Esophagus squamous epithelium (tissue), 5 donors: ENCODE measurements at places on chromosomes 4 and X.
A peak's percentile ranks its signal among the peaks of the same experiment; 100 is the strongest.

DNA sequence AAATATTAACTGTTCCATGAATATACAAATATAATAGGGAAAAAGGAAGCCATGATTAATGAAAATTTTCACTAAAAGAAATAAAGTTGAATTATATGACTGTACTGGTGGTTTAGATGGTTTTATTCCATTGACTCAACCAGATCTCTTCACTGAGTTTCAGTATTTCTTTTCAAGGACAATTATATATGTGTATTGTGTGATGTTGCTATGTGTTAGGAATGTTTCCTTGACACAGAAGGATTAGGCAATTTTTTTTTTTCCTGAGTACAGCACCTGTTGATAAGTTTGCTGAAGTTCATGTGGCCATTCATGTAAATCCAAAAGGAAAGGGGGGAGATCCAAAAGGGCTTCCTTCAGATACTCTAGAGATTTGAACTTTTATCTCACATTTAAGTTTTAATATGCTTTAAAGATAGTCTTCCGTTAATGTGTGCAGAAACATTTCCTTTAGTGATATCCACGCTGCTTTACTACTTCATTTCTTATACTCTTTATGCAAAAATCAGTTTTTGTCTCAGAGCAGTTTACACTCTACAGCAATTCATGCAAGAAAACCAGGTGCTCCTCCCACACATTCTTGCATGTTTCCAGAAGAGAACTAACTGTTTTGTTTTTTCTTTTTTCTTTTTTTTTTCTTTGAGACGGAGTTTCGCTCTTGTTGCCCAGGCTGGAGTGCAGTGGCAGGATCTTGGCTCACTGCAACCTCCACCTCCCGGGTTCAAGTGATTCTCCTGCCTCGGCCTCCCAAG, 249.1 kb downstream of the RPA4 start:
- no peaks in the 10 kb centered on the region for H3K27me3 ChIP-seq
- no peak for DNase-seq
- no peak overlapping the region for H3K27ac ChIP-seq
- H3K4me3 ChIP-seq, result no peak overlapping the region
- H3K4me1 ChIP-seq, result no peaks in the 10 kb centered on the region
- no peaks in the 10 kb centered on the region for H3K36me3 ChIP-seq

DNA sequence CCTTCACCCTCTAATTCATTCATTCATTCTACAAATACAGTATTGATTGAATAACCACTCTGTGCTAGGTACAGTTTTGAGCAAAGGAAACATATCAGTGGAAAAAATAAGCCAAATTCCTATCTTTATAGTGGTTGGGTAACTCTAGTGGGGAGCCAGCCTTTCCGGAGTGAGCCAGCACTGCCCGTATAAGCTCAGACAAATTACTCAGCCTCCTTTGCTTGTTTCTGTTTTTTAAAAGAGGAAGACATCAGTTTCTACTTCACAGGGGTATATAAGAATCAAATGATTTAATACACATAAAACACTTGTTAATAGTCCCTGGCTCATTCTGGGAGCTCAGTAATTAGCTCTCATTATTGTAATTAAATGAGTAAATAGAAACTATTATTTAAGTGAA, 238.2 kb upstream of the MAD2L1 start:
- no peaks in the 10 kb centered on the region for H3K4me1 ChIP-seq
- H3K27me3 ChIP-seq, result no peaks in the 10 kb centered on the region
- no peak for DNase-seq
- H3K4me3 ChIP-seq, result no peak overlapping the region
- no peaks in the 10 kb centered on the region for H3K36me3 ChIP-seq
- H3K27ac ChIP-seq, result no peak overlapping the region

DNA sequence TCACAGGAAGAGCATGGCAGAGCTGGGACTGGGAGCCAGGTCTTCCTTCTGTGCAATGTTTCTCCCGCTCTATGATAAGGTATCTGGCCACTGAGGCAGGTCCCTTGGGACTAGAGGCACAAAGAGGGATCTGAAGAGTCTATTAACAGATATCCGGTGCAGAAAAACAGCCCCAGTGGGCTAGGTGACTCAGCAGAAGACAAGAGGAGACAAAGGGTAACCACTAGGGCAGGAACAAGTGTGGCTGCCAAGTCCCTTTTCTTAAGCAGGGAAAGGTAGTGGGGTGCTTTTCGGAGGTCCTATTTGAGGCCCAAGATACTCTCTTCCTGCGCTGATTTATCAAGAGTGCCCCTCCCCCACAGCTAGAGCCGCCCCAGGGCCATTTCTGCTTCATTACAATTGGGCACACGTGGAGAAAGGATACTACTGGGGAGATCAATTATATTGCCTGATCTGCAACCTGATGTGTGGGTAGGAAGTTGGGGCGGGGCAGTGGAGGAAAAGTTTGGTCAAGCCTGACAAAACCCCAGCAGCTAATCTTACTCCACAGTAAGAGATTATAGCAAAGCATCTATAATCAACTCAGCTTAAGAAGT, at the start of gene DGAT2L6:
Gene DGAT2L6 (plus strand): TSS at position 546 of the 596 bp plus-strand sequence. CDS start 100 bp downstream, outside the sequence.
- no peaks in the 10 kb centered on the region for H3K4me1 ChIP-seq
- DNase-seq, result no peak
- H3K27me3 ChIP-seq, result no peaks in the 10 kb centered on the region
- no peak within 1 kb of the TSS for H3K27ac ChIP-seq

DNA sequence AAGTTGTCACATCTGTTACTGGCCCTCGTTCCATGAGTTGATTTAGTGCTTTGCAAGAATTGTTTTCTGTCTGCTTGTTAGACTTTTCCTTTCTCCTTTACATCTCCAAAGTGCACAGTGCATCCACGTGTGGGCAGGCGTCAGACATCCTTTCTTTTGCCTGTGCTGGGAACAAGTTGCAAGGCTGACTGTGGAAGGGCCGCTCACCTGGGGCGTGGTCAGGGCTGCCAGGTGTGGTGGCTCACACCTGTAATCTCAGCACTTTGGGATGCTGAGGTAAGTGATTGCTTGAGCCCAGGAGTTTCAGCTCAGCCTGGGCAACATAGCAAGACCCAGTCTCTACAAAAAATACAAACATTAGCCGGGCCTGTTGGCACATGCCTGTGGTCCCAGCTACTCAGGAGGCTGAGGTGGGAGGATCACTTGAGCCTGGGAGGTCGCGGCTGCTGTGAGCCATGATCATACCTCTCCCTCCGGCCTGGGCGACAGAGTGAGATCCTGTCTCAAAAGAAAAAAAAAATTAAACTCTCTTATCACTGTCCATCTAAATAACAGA, 46.2 kb downstream of the RGS12 start:
- H3K4me1 ChIP-seq, result peaks cover 6% of the 10 kb centered on the region
- H3K4me3 ChIP-seq, result no peak overlapping the region
- no peaks in the 10 kb centered on the region for H3K27me3 ChIP-seq
- peaks cover 12% of the 10 kb centered on the region for H3K36me3 ChIP-seq

- no peak overlapping the region for H3K27ac ChIP-seq
- no peak for DNase-seq
- no peaks in the 10 kb centered on the region for H3K27me3 ChIP-seq
- H3K36me3 ChIP-seq, result no peaks in the 10 kb centered on the region
- H3K4me3 ChIP-seq, result no peak overlapping the region
- H3K4me1 ChIP-seq, result peaks cover 24% of the 10 kb centered on the region
Observed at GRCh38 chr4:48944756-48945241, 38.2 kb upstream of the OCIAD2 start.

DNA sequence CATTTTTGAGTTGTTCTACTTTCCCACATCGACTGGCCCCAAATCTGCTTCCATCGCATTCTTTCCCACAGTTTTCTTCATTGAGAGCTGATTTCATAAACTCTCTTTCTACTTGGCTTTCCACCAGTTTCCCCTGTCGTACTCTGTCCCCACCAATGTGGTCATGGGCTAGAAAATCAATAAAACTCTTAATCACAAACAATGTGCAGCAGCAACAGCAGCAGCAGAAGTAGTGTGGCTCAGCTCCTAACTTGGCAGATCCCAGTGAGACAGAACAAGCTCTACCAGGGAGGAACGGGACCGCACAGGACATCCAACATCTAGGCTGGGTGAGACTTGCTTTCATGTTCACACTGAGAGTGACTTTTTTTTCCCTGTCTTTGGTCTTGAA, 3.1 kb upstream of the SETD7 start:
- no peaks in the 10 kb centered on the region for H3K36me3 ChIP-seq
- H3K4me1 ChIP-seq, result peaks cover 18% of the 10 kb centered on the region
- no peaks in the 10 kb centered on the region for H3K27me3 ChIP-seq
- H3K27ac ChIP-seq, result no peak overlapping the region

- H3K36me3 ChIP-seq, result no peaks in the 10 kb centered on the region
- no peaks in the 10 kb centered on the region for H3K27me3 ChIP-seq
- no peaks in the 10 kb centered on the region for H3K4me1 ChIP-seq
- H3K4me3 ChIP-seq, result no peak overlapping the region
- DNase-seq, result no peak
Observed at GRCh38 chrX:34873500-34874225, 68.9 kb upstream of the FAM47B start.

DNA sequence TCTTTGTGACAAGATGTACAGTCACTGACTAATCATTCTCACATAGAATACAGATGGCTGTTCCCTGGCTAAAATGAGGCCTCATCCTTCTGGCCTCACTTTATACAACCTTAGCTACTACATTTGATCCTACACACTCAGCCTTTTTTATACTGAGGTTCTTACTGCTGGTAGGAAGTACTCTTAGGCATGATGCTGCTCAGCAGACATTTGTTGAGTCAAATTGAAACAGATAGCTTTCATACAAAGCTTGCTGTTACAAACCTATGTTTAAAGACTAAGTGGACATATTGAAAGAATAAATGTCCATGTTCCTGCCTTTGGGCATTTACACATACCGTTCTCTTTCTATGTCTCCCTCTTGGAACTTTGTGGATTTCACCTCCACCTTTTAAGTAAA, 154.9 kb downstream of the NPFFR2 start:
- H3K4me1 ChIP-seq, result no peaks in the 10 kb centered on the region
- no peak for DNase-seq
- H3K4me3 ChIP-seq, result no peak overlapping the region
- no peaks in the 10 kb centered on the region for H3K27me3 ChIP-seq
- no peak overlapping the region for H3K27ac ChIP-seq

DNA sequence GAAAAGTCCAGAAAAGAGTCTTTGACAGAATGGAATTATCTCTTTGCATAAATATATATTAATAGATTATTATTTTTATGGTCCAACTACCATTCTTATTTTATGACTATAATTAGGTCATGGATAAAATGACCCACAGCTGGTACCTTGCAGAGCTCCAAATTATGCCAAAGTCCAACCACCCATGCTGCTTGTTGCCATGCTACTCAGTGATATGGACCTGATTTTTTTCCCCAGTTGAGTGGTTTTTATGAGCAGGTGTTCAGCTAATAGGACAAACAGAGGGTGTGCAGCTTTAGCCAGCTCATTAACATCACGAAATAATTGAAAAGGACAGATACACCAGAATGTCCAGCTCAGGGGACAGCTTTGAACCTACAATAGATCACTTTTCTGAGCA, 9.7 kb downstream of the HOPX start:
- no peaks in the 10 kb centered on the region for H3K4me1 ChIP-seq

DNA sequence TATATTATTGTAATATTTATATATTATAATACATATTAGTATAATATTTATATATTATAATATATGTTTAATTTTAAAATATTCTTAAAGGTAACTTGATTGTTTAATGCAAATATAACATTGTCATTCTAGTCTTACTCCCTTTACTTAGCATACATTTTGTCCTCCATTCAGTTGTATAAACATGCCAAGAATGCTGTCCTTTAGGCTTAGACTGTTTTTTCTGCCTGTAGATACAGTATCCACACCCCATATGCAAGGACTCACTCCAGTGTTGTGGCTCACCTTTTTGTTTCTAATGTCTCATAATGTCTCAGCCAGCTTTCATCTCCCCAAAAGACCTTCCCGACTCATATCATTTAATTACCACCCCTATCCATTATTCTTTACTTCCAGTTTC, 2110.0 kb downstream of the PCDH7 start:
- no peak for DNase-seq
- H3K27ac ChIP-seq, result no peak overlapping the region
- H3K36me3 ChIP-seq, result no peaks in the 10 kb centered on the region
- no peaks in the 10 kb centered on the region for H3K27me3 ChIP-seq

DNA sequence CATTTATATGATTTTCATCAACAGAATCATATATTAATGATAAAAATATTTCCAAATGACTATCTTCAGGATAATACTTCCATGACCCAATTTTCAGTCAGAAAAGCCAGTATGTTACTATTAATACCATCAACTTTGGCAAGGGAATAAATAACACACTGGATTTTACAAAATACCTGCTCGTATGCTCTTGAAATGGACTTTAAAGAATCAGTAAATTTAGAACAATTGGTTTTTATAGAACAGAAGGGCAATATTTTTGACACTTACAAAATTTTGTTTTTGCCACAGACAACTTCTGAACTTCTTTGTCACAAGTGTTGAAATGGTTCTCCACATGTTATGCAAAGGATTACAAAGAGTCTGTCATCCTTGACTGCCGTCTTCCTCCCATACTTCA, 700.4 kb downstream of the FSTL5 start:
- H3K4me1 ChIP-seq, result no peaks in the 10 kb centered on the region
- H3K4me3 ChIP-seq, result no peak overlapping the region

DNA sequence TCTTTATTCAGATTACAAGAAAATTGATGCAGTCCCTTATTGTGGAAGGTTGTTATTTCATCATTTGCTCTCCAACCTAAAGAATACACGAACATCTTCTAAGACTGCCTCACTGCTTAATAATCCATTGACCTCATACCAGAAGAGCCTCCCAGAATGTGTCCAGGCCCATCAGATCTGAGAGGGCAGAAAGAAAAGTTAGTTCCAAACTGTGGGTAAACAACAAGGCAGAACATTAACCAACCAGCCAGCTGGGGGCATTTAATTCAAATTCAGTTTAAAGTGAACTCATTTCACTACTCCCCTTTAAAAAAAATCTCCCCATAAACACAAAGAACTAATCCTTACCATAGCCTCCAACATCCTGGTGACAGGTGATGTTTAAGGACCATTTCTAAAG, 13.8 kb downstream of the GPC4 start:
- H3K36me3 ChIP-seq, result no peaks in the 10 kb centered on the region
- peak overlapping the region; percentile 44 for H3K27ac ChIP-seq
- DNase-seq, result no peak
- H3K4me3 ChIP-seq, result no peak overlapping the region
- no peaks in the 10 kb centered on the region for H3K4me1 ChIP-seq

- peak overlapping the region; percentile 94 for H3K4me3 ChIP-seq
- no peak for DNase-seq
- H3K36me3 ChIP-seq, result no peaks in the 10 kb centered on the region
- peaks cover 38% of the 10 kb centered on the region for H3K4me1 ChIP-seq
- H3K27me3 ChIP-seq, result no peaks in the 10 kb centered on the region
- H3K27ac ChIP-seq, result peak overlapping the region; percentile 97
Observed at GRCh38 chr4:2535376-2536192, 863 bp upstream of the FAM193A start.

- no peak overlapping the region for H3K27ac ChIP-seq
- DNase-seq, result no peak
- no peaks in the 10 kb centered on the region for H3K4me1 ChIP-seq
- H3K4me3 ChIP-seq, result no peak overlapping the region
- no peaks in the 10 kb centered on the region for H3K27me3 ChIP-seq
- no peaks in the 10 kb centered on the region for H3K36me3 ChIP-seq
Observed at GRCh38 chr4:17010426-17011087, 112.1 kb upstream of the LDB2 start.
